ENCODE measurements at places on chromosomes 4 and X. TPM values are rescaled to one million over a fixed set of nuclear protein-coding genes. Genes with fewer than 3 reads are reported as not detected.
A peak's percentile ranks its signal among the peaks of the same experiment; 100 is the strongest.

OPRPN gene
- total RNA-seq, result not detected

OTC gene
- not detected for total RNA-seq

MXRA5 gene
- total RNA-seq, result not detected

PABPC5 gene
- total RNA-seq, result not detected

MAGEB17 gene
- total RNA-seq, result not detected

GRCh38 chrX:150693725-150694574 is 754 bp downstream of the MTMR1 start:
- H3K36me3 ChIP-seq, result no peaks in the 10 kb centered on the region
- H3K27ac ChIP-seq, result peak overlapping the region; percentile 89
- peak overlapping the region; percentile 48 for H3K4me3 ChIP-seq
- peaks cover 64% of the 10 kb centered on the region for H3K4me1 ChIP-seq
- DNase-seq, result peak; percentile 76
- no peaks in the 10 kb centered on the region for H3K27me3 ChIP-seq

GRCh38 chr4:87465739-87466366 is 43.5 kb downstream of the NUDT9 start:
- no peak overlapping the region for H3K27ac ChIP-seq
- H3K36me3 ChIP-seq, result no peaks in the 10 kb centered on the region
- H3K4me1 ChIP-seq, result no peaks in the 10 kb centered on the region
- no peaks in the 10 kb centered on the region for H3K27me3 ChIP-seq
- no peak for DNase-seq

GRCh38 chrX:153441296-153441695 is 4.6 kb downstream of the TREX2 start:
- no peaks in the 10 kb centered on the region for H3K27me3 ChIP-seq
- no peak overlapping the region for H3K4me3 ChIP-seq
- no peaks in the 10 kb centered on the region for H3K36me3 ChIP-seq
- no peaks in the 10 kb centered on the region for H3K4me1 ChIP-seq
- no peak for DNase-seq

DNA sequence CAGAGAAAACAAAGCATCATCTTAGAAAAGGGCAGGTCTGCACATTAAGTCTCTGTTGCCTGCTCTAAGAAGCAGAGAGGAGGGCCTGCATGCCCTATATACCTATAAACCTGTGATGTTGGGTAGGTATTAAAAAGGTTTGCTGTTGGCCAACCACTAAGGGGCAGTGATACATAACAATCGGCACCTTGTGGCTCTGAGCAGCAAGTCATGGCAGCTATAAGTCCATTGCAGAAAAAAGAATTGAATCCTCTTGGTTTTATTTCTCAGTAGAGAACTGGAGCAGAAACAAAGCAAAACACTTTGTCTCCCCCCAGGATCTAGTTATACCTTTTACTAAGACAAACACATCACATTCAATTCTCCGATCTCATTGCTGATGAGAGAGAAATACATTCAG is 1364.4 kb downstream of the STIM2 start:
- H3K4me3 ChIP-seq, result no peak overlapping the region
- no peak for DNase-seq
- H3K4me1 ChIP-seq, result no peaks in the 10 kb centered on the region
- no peak overlapping the region for H3K27ac ChIP-seq
- no peaks in the 10 kb centered on the region for H3K36me3 ChIP-seq

- no peaks in the 10 kb centered on the region for H3K36me3 ChIP-seq
- H3K4me1 ChIP-seq, result no peaks in the 10 kb centered on the region
- no peaks in the 10 kb centered on the region for H3K27me3 ChIP-seq
- no peak overlapping the region for H3K4me3 ChIP-seq
- H3K27ac ChIP-seq, result no peak overlapping the region
Measured at GRCh38 chrX:153310901-153311300, 10.7 kb downstream of the PNMA6F start.

DNA sequence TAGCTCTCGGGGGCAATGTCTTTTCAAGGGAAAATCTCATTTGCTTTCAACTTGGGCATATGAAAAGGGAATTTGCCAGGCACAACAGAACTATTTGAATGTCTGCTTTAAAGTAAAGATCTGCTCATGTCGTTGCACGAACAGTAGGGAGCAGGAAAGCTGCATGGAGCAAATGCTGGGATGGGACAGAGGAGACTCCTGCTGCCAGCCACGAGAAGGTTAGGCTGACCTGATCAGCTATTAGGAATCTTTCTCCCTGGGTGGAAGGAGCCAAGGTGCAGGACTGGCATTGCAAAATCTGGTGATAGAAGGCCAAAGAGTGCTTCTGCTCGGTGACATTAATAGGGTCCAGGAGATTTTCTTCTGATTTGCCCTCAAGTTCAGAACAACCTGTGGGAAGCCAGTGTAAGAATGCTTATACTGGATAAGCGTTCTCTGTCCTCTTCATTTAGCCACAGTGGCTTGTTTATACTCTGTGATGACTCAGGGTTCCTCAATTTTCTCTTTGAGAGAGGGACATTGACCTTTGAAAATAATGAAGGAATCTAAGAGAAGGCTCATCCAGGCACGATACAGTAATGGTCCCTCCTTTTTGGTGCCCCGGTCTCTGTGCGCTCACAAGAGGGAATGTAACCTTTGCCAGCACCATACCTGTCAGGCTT is 22.9 kb downstream of the FHL1 start:
- H3K27me3 ChIP-seq, result no peaks in the 10 kb centered on the region
- DNase-seq, result no peak
- no peaks in the 10 kb centered on the region for H3K36me3 ChIP-seq
- no peaks in the 10 kb centered on the region for H3K4me1 ChIP-seq
- no peak overlapping the region for H3K4me3 ChIP-seq
- no peak overlapping the region for H3K27ac ChIP-seq

- H3K27ac ChIP-seq, result no peak overlapping the region
- H3K4me3 ChIP-seq, result no peak overlapping the region
- DNase-seq, result no peak
- H3K4me1 ChIP-seq, result no peaks in the 10 kb centered on the region
- H3K36me3 ChIP-seq, result no peaks in the 10 kb centered on the region
Measured at GRCh38 chr4:118989098-118990080, 100.7 kb downstream of the SYNPO2 start.

DNA sequence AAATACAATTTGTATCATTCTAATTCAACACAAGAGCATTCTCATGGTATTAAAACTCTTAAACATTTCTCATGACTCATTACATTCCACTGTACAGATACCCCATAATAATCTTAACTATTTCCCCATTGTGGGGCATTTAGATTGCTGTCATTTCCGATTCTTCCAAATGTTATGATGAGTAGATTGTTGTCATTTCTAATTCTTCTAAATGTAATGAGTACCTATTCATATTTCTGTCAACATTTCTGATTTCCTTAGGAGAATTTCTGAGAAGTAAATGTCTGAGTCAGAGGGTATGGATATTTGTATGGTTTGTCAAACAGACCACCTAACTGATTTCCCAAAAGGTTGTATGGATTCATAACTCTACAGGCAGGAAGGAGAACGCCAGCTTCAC is 8.3 kb downstream of the S100G start:
- H3K4me3 ChIP-seq, result no peak overlapping the region
- no peaks in the 10 kb centered on the region for H3K27me3 ChIP-seq
- no peak overlapping the region for H3K27ac ChIP-seq
- H3K4me1 ChIP-seq, result no peaks in the 10 kb centered on the region

GRCh38 chr4:94214703-94215319 is 7.1 kb downstream of the SMARCAD1 start:
- no peaks in the 10 kb centered on the region for H3K27me3 ChIP-seq
- no peak for DNase-seq
- H3K4me1 ChIP-seq, result peaks cover 4% of the 10 kb centered on the region
- peaks cover 26% of the 10 kb centered on the region for H3K36me3 ChIP-seq

GRCh38 chrX:139720136-139720535 is 12.2 kb upstream of the MCF2 start:
- H3K27me3 ChIP-seq, result no peaks in the 10 kb centered on the region
- no peak overlapping the region for H3K4me3 ChIP-seq
- no peaks in the 10 kb centered on the region for H3K36me3 ChIP-seq
- no peak for DNase-seq
- no peaks in the 10 kb centered on the region for H3K4me1 ChIP-seq

- DNase-seq, result no peak
- H3K27ac ChIP-seq, result no peak overlapping the region
Measured at GRCh38 chrX:93259029-93259428, 414.3 kb downstream of the NAP1L3 start.

GRCh38 chr4:150280081-150280895 is 202.0 kb downstream of the DCLK2 start:
- peaks cover 35% of the 10 kb centered on the region for H3K36me3 ChIP-seq
- no peak for DNase-seq
- H3K4me1 ChIP-seq, result no peaks in the 10 kb centered on the region
- H3K27ac ChIP-seq, result no peak overlapping the region
- no peak overlapping the region for H3K4me3 ChIP-seq
- H3K27me3 ChIP-seq, result no peaks in the 10 kb centered on the region

DNA sequence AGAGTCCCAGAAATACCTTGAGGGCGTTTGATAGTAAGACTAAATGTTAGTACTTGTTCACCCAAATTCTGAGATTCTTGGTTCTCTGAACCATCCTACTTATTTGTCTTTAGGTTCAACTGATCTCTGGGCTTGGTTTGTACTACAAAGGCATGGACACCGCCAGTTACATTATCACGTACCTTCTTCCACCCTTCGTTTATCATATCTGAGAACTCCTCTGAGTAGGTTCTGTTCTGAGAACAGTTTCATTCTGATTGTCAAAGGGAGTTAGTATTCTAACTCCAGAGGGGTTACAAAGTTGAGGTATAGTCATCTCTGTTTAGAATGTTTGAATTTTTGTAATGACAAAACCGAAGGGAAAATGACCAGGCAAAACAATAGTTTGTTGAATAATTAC is 19.3 kb downstream of the ZFX start:
- no peaks in the 10 kb centered on the region for H3K27me3 ChIP-seq
- no peak overlapping the region for H3K4me3 ChIP-seq
- no peak for DNase-seq

DNA sequence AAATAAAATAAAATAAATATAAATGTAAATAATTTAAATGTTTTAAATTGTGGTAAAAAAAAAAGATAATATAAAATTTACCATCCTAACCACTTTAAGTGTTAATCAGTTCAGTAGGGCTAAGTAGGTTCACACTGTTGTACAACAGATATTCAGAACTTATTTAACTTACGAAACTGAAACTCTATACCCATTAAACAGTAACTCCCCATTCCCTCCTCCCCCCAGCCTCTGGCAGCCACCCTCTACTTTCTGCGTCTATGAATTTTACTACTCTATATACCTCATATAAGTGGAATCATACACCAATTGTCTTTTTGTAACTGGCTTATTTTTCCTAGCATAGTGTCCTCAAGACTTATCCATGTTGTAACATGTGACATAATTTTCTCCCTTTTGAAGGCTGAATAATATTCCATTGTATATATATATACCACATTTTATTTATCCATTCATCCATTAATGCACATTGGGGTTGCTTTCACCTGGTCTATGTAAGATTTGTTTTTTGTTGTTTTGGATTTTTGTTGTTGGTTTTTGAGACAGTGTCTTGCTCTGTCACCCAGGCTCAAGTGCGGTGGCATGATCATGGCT is 32.5 kb upstream of the ELF2 start:
- no peaks in the 10 kb centered on the region for H3K4me1 ChIP-seq
- H3K36me3 ChIP-seq, result no peaks in the 10 kb centered on the region
- no peaks in the 10 kb centered on the region for H3K27me3 ChIP-seq
- H3K27ac ChIP-seq, result no peak overlapping the region

DNA sequence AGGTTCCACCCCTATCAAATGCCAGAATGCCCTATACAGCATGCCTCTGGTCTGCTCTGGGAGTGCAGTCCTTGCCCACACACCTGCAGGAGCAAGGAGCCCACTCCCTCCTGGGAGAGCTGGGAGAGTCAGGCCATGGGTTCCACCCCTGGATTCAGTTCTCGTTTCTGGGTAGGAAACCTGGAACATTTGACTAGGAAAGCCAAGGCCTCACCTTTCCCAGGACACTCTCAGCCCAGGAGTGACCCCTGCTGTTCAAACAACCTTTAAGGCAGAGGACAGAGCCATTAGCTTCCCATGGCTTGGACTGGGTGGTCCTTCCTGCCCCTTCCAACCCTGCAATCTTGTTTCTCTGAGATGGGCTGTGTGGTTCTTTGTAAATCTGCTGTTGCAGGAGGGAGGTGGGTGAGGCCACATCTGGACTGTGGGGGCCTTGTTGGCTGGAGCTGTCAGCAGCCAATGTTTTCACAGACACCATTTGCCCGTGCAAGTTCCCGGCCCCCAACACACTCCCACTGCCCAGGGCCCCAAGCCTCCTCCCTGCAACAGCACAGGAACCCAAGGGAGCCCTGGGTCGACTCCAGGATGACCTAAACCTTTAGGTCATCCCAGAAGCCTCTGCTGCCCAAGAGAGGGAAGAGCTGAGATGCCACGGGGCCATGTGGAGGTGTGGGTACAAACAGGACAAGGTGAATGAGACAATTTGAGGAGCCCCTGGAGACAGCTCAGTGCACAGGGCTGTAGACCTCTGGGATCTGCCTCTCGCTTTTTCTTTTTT is 104.4 kb downstream of the PJA1 start:
- H3K36me3 ChIP-seq, result no peaks in the 10 kb centered on the region
- no peak overlapping the region for H3K27ac ChIP-seq
- no peak for DNase-seq
- no peaks in the 10 kb centered on the region for H3K27me3 ChIP-seq

DNA sequence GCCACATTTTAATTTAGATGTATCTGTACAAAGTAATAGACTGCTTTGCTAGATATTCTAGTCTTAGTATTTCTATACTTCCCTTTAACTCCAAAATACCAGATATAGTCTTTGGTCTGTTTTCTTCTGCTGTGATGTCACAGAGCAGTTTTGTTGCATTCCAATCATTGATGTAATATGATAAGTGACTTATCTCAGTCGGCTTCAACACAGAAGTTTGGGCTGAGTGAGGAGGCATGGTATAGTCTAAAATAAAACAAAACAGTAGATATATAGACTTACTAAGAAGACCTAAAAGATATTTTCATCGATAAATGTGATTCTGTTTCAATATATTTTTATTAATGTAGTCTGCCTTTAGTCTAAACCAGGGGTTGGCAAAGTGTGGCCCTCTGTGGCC is 169.9 kb downstream of the DCK start:
- DNase-seq, result no peak
- no peak overlapping the region for H3K27ac ChIP-seq
- no peaks in the 10 kb centered on the region for H3K27me3 ChIP-seq
- H3K36me3 ChIP-seq, result no peaks in the 10 kb centered on the region

Measured in natural killer cell (primary cell).